Stimulated activated CD4-positive, alpha-beta T cell treated with anti-CD3 and anti-CD28 coated beads, Interleukin-2, amount 100 ng/mL, for 4 hours (primary cell): ENCODE measurements at places on chromosomes 6 and 20.
A peak's percentile ranks its signal among the peaks of the same experiment; 100 is the strongest.

DNA sequence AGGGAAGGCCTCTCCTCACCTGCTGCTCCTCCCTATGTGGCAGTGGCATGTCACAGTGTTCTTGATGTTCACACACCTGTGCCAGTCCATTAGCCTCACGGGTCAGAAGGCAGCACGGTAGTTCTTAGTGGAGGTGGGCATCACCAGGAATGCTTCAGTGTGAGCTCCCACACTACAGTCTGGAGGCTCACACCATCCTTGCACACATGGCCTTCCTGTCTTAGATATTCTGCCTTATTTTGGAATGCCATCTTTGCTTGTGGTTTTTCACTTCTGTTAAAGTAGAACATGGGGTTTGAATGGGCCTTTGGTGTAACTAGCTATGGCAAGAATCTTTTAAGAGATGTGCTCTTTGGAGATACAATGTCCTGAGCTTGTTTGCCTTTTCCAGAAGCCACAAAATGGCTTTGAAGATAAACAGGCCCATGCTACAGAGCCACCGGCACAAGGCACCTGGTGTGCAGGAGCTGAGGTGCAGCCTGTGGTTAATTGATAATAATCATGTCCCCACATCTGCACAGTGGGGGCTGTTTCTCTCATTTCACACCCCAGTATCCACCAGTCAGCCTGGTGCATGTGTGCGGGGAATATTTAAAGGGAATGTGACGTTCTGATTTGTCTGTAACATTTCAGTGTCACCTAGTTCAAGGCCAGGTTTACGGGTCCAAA is 3.2 kb upstream of the SLC17A9 start:
- DNase-seq: no peak

- no peak for DNase-seq
These were observed 1.7 kb upstream of the DLL1 start for GRCh38 chr6:170292407-170293158.

DNA sequence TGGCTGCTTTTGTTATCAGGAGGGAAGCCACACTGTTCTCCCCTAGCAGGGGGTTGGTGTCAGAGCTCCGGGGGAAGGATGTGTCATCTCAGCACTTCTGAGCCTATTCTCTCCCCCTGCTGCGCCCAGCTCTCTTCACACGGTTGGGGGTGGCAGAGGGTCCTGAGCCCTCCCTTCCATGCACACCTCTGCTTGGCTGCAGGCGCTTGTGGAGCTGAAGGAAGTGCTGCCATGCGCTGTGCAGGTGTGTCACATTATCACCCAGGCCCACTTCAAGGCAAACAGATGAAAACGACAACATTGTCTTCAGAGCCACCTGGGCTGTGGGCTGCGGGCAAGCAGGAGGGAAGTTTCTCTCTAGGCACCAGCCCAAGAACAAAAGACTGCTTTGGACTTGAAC is 263.4 kb downstream of the BMP7 start:
- no peak for DNase-seq

- DNase-seq: no peak
These were observed 71.4 kb upstream of the SCAF8 start for GRCh38 chr6:154661768-154662167.

GRCh38 chr6:132246632-132247270 is 154.5 kb downstream of the MOXD1 start:
- DNase-seq: no peak

- no peak for DNase-seq
These were observed 39.5 kb downstream of the KCNQ5 start for GRCh38 chr6:72661411-72661810.

- DNase-seq: no peak
These were observed 31.0 kb downstream of the KCNQ2 start for GRCh38 chr20:63441136-63442099.

- DNase-seq: no peak
These were observed 14.2 kb downstream of the TRAF3IP2 start for GRCh38 chr6:111591370-111591900.

- peak; percentile 31 for DNase-seq
These were observed 1.4 kb downstream of the CLIC1 start for GRCh38 chr6:31734821-31735406.

GRCh38 chr6:53818858-53819609 is 24.2 kb downstream of the LRRC1 start:
- DNase-seq: no peak

DNA sequence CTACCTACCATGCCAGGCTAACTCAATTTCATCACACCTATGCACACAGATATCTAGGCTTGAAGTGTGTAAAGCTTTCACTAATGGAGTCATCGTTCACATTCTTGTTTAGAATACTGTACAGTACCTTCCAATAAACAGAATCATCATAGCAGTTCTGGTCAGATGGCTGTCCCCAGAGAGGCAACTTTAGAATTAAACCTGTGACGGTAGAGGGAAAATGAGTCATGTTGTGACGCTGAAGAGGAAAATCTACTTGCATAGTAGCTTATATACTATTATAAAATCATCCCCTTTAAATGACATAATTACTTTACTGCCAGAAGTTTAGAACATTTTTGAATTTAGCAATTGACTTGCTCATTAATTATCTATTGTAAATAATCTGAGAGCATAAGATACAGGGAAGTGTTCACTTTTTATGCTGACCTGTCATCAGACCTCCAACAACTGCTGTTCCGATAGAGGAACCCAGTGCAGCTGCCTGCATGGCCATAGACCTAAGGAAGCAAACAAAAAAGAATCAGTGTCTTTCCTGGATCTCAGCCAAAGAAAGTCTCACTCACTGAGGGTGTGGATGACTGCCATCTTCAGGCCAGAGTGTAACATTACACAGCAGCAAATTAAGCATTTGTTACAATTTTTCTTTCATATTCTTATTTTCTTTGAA is 29.8 kb downstream of the RHAG start:
- DNase-seq: no peak

- no peak for DNase-seq
These were observed 36.0 kb upstream of the MTRF1L start for GRCh38 chr6:153038378-153039057.

DNA sequence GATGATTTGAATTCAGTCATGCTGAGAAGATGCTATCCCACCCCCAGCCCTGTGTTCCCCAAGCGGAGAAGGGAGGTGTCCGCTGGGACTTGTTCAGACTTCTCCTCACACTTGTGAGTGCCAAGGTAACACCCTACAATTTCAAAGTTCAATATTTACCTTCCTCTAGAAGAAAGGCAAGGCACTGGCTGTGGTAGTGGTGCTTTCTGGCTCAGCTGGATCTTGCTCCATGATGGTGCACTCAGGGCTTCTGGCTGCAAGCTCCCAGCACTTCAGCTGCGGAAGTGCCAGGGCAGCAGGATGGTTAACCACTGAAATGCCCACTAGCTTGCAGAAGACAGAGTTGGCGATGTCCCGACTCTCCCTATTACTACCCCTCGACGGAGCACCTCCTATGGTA is 135.4 kb downstream of the MTFR2 start:
- DNase-seq: no peak

- DNase-seq: no peak
These were observed 87.3 kb downstream of the SCML4 start for GRCh38 chr6:107736713-107737396.

DNA sequence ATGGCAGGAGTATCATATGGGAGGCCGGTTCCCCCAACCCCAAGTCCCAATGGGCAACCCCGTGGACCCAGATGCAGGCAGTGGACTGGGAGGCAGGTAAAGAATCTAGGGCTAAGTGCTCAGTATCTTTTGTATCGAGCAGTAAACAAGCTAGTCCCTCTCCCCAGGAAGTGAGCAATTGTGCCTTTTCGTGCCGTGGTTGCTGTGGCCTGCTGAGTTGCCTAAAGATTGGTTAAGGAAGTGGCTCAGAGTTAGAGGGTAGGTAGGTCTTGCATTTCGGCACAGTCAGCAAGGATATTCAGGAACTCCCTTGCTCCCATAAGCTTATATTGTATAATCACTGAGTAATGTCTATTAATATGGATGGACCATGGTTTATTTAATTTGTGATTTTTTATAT is 1.3 kb upstream of the DNAH8 start:
- no peak for DNase-seq

GRCh38 chr6:128316258-128316929 is 204.0 kb downstream of the PTPRK start:
- DNase-seq: no peak

- no peak for DNase-seq
These were observed 76.3 kb downstream of the SYCP2L start for GRCh38 chr6:10963113-10963512.

DNA sequence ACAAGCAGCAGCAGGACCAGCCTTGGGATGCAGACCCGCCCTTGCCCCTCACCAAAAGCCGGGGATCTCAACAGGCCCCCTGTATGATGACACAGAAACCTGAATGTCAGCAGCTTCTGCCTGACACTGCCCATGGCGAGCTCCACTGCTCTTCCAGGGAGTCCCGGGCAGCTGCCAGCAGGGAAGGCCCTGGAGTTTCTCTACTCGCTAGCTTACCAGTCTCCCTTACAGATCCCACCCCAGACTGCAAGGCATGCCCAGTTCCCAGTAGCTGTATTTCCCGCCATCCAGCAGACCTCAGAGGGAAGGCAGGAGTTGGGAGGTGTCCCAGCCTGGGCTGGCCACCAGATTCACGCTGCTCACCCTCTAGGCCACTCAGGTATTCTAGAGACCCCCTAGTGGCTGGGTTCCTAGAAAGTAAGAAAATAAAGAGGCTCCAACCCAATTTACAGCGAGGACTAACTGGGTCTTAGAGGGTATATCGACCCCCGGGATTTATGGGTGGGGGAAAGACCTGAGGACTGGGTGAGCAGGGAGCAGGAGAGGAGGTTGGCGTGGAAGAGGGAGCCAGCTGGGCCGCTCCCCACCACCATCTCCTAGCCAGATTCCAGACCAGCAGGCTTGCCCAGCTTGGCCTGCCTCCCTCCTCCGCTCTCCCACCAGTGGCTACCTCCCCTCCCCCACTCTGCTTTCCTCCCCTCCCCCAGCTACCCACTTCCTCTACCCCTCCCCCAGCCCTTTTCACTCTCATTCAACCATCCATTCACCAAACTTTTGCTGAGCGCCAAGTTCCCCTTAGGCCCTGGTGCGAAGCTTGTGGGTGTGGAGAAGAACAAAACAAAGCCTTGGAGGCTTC is 9.7 kb upstream of the HMGA1 start:
- no peak for DNase-seq

DNA sequence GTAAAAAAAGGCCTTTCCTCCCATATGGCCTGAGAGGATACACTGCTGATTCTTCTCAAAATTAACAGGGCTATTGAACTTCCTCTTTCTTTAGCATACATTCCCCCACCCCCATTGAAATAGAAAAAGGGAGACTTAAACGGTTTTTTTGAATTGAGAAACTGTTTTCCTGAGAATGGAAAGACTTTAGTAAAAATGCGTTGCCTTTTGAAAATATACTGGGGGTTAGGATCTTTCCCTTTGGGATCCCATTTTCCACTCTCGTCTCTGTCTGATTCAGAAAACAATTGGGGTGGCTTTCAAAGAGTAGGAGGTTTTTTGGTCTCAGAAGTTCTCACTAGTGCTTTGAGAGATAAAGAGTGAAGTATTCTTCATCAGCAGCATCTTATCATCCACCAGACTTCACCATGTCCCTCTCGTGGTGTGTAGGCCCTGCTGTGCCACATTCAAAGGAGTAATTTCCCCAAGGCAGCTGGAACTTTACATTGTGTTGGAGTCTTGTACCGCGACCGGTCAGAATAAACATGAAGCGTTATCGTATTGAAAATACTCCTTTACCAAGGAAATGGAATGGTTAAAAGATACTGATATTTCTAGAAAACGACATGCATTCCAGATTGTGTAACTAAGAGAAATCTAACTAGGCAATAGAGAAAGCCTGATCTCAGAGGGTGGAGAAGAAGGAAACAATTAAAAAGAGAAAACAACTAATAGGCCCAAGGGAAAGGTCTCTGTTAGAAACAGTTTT is 10.6 kb downstream of the MYB start:
- DNase-seq: no peak

DNA sequence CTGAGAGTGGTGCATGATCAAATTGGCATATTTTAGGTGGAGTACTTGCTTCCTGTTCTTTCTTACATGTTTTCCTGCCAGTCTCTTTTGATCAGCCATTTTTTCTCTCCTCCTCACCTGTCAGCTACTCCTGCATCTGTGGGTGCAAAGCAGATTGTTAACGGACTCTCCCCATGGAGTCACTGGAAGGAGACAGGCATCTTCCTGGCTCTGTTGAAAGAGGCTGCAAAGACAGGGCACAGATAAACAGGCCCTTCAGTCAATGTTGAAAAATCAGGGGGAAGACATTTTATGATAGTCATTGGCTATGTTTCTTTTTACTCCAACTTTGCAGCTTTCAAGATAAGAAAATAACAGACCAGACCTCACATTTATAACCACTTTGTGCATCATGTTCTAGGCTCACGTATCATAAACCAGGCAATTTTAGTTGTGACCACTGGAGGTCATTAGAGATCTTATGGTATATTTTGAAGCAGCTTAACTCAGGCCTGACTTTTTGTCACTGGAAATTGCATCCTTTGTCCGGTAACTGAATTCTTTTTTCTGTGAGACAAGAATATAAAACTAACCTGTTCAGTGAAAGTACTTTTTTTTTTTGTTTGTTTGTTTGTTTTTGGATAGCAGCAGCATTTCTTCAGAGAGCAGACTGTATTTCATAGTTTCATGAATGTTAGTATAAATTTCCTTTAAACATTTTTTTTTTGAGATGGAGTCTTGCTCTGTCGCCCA is 20.1 kb downstream of the ECT2L start:
- DNase-seq: no peak

DNA sequence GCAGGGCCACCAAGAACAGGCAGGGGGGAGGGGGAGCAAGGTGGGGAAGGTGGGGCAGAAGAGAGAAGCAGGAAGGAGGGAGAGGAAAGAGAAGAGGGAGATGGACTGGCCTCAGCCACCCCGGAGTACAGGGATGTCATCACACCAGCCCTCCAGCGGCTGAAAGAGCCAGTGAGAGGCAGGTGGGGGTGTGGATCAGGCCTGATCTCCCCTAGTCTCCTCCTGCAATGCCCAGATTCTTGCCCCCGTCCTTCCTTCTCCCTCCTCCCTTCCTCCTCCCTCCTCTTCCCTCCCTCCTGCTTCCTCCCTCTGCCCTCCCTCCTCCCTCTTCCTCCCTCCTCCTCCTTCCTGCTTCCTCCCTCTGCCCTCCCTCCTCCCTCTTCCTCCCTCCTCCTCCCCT is 61.5 kb downstream of the YTHDF1 start:
- DNase-seq: no peak
